ENCODE measurements at places on chromosomes 2 and 18. TPM values are rescaled to one million over a fixed set of nuclear protein-coding genes. Genes with fewer than 3 reads are reported as not detected.

Gene STK16
- 19.6 TPM for total RNA-seq

Gene GNAL
- total RNA-seq: 1.6 TPM

Gene GPR35
- 0.49 TPM for total RNA-seq

Gene TGFA
- 0.56 TPM for total RNA-seq

Gene SERPINB12
- not detected for total RNA-seq
